Naive thymus-derived CD8-positive, alpha-beta T cell (primary cell): ENCODE measurements at places on chromosomes 2 and 18. TPM values are rescaled to one million over a fixed set of nuclear protein-coding genes. Genes with fewer than 3 reads are reported as not detected.

The FEV gene
- total RNA-seq = not detected

The ARHGEF33 gene
- not detected for total RNA-seq

The PRR30 gene
- not detected for total RNA-seq

The CXCR1 gene
- not detected for total RNA-seq

The HOXD11 gene
- not detected for total RNA-seq

The IL1F10 gene
- not detected for total RNA-seq

The TRIM54 gene
- not detected for total RNA-seq

The CFAP65 gene
- not detected for total RNA-seq

- H3K27ac ChIP-seq = no peak overlapping the region
- peaks cover 30% of the 10 kb centered on the region for H3K27me3 ChIP-seq
- DNase-seq = no peak
- H3K36me3 ChIP-seq = no peaks in the 10 kb centered on the region
- no peak overlapping the region for H3K4me3 ChIP-seq
Observed at GRCh38 chr2:170829036-170829435, 12.3 kb downstream of the GAD1 start.

DNA sequence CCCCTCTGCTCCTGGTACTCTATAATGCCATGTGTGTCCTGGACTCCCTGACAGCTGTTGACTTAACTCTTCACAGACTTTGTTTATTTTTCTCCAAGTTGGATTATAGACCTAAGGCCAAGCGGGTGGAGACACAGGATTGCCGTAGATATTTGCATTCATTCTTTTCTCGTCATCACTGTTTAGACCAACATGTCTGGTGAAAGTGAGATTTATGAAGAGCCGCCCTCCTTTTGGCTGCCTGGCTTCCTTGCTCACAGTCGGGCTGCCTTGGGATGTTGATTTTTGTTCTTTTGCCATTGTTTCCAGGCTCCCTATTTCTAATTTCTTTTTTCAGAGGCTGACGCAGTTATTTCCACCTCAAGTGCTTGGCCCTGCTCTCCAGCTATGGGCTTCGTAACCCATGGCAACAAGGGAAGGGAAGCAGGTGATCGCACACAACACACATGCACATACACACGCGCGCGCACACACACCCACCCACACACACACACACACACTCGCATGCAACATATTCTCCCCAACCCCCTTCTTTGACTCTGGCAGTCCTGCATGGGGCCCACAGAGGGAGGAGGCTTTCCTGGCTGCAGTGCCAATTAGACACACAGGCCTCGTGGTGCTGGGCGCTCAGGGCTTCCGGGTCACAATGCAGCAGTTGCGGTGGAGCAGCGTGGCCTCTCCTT is 296.5 kb downstream of the MTX2 start:
- no peaks in the 10 kb centered on the region for H3K36me3 ChIP-seq
- peaks cover 61% of the 10 kb centered on the region for H3K27me3 ChIP-seq
- no peak overlapping the region for H3K27ac ChIP-seq
- DNase-seq = no peak
- H3K4me1 ChIP-seq = no peaks in the 10 kb centered on the region
- H3K4me3 ChIP-seq = no peak overlapping the region

DNA sequence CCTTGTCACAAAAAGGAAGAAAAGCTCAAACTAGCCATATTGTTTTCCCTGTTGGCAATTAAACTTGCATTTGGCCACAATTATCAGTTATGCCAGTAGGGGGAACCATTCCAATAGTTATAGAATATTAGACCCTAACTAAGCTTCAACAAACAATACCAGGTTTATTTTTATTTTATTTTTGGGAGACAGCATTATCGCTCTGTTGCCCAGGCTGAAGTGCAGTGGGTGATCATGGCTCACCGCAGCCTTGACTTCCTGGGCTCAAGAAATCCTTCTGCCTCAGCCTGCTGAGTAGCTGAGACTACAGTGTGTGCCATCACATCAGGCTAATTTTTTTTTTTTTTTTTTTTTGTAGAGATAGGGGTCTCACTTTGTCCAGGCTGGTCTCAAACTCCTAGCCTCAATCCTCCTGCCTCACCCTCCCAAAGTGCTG is 102.1 kb downstream of the ATAD2B start:
- DNase-seq = peak; percentile 63
- no peak overlapping the region for H3K4me3 ChIP-seq
- H3K4me1 ChIP-seq = no peaks in the 10 kb centered on the region
- H3K36me3 ChIP-seq = peaks cover 4% of the 10 kb centered on the region
